ENCODE measurements at places on chromosomes 3 and 15.

- DNase-seq, result no peak
These were observed 34.4 kb upstream of the TBC1D21 start for GRCh38 chr15:73838831-73839426.

DNA sequence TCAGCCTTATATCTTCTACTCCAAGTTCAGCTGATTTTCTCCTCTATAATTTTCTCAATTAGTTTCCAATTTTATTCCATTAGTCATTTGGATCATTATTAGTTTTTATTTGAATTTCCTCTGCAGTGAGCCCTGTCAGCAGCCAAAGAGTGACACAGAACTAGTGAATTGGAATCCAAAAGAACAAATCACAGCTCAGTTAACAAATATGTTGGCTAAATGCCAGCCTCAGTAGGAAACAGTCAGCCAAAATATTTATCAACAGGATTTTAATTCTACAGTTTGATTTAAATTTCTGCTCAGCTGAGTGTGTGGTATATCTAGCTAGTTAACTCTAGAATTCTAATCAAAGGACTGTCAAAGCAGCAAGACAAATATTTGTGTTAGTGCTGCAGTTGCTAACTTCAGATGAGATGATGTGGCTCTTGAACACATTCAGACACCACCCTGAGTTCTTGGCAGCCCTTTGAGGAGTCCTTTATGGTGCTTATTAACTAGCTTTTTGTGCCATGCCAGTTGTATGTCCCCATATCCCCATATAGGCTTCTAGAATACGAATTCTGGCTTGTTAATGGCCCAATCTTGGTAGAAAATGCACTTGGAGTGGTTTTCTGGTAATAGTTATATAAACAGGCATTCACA is 194.5 kb downstream of the CPNE4 start:
- DNase-seq, result no peak

DNA sequence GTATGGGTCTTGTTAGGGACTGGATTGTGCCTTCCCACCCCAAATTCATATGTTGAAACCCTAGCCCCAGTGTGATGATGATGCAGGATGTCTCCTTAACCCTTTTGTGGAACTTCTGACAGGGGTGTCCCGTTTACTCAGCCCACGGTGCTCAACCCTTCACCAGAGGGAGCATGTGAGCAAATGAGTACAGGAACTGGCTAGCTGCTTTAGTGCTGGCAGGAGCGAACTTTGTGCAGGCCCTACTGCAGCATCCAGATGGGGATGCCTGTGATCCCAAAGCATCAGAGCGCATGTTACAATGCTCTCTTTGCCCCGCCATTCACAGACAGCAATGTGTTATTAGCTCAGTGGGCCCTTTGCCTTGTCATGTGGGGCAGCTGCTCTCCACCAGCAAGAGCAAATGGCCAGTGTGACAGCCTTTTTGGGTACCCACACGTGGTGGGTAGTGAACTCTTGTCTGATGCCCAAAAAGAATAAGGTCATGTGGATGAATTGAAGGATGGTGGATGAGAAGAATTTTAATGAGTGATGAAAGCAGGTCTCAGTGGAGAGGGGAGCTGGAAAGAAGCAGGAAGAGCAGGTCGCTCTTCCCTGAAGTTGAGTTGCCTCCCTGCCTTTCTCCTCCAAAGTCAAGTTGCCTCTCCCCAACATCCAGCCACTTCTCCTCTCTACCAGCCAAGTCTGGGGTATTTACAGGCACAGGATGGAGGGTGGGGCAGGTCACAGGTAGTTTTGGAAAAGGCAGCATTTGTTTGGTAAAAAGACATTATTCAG is 63.3 kb upstream of the STRIT1 start:
- no peak for DNase-seq

DNA sequence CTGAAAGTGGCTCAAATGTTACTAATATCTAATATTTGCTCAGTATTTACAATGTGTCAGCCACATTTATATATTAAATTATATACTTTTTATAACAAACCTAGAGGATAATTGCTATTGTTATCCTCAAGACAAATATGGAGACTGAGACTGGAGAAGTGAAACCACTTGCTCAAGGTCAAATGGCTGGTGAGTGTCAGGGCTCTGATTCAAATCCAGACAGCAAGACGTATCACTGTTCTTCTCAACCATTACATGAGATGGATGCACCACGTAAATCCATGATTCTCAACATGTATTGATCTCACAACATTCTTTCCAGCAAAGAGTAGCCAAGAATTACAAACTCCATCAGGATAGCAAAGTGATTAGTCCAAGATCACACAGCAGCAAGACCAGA is 53.8 kb upstream of the CPB1 start:
- no peak for DNase-seq

- DNase-seq, result no peak
These were observed 322.2 kb upstream of the SATB1 start for GRCh38 chr3:18747383-18747782.
